ENCODE measurements at places on chromosomes 16 and 17.

GRCh38 chr17:51528111-51528510, 267.8 kb downstream of the UTP18 start:
- no peak for DNase-seq

GRCh38 chr17:49959183-49959935, 9.6 kb upstream of the DLX4 start:
- DNase-seq = no peak

GRCh38 chr17:45873728-45874127, 20.6 kb upstream of the MAPT start:
- no peak for DNase-seq

- no peak for DNase-seq
Measured at GRCh38 chr16:83542491-83542890, 265.3 kb upstream of the HSBP1 start.

DNA sequence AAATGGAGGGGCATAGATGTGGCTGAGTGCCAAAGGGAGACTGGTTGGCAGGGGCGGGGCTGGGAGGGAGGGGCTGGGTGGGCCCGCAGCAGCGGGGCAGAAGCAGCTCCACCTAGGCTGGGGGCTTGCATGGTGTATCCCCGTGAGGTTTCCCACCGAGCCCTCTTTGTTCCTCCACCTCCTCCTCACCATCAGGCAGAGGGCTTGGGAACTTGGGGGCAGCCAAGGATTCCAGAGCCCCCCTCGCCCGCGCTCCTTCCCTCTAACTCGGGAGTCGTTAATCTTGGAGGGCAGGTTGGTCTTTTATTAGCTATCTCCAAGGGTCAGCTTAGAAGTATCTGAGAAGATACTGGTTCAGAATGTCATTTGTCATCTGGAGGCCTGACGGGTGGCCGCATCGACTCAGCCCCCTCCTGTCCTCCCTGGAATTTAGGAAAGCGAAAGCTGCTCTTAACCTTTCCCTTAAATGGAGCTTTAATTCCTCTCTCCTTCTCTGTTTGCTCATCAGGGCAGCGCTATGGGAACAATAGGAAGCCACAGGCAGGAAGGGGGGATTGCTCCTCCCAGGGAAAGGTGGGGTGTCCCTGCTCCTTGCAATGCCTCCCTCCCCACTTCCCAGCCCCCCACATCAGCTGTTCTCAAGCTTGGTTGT, 274.3 kb upstream of the XYLT1 start:
- no peak for DNase-seq

GRCh38 chr16:67396159-67397035, 3.1 kb upstream of the TPPP3 start:
- peak; percentile 82 for DNase-seq

GRCh38 chr17:66605541-66605940, 229.4 kb upstream of the CACNG5 start:
- no peak for DNase-seq

- DNase-seq = no peak
Measured at GRCh38 chr16:88285514-88285822, 97.3 kb upstream of the ZNF469 start.

GRCh38 chr17:81711814-81712467, at the start of gene SLC25A10:
TSS of gene SLC25A10 (plus strand) at chr17:81712284. CDS start at chr17:81712427, 143 bp downstream.
- DNase-seq = peak; percentile 27

DNA sequence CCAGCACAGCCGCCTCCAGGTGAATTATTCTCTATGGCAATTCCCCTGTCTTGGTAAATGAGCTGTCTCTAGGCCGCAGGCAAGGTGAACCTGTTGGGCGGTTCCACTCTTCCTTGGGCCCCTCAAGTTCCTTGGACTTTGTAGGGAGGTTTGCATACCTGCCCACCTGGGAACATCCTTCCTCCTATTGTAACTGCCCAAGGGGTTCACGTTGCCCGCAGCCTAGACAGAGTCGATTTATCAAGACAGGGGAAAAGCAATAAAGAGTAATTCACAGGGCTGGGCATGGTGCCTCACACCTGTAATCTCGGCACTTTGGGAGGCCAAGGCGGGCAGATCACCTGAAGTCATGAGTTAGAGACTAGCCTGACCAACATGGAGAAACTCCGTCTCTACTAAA, 122.5 kb downstream of the KCNJ18 start:
- DNase-seq = no peak

DNA sequence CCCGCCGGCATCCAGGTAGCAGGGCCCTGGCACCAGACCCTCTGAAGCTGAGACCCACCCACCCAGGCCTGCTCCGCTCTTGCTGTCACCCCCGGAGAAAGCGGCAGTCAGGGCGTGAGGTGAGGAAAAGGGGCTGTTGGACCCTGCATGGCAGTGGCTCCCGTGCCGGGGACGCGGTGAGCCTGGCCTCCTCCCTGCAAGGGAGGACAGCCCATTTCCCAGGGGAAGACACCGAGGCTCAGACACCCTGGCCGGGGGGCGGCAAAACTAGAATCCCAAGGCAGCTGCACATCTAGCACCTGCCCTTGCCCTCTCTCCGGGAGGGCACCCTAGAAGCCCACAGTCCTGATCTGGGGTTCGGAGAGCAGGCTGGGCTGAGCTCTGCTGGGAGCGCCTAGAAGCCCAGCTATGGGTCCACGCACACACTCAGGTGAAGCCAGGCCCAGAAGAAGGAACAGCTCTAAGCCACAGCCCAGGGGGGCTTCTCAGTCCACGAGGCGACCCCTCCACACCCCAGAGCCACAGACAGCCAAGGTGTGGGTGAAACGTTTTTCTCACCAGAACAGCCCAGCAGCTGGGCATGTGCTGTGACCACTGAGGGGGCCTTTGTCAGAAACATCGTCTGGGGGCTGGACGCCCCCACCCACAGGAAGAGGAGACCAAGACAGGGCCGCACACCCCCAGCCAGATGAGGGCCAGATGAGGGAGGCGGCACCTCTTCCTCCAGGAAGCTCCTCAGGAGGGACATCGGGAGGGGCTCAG, 22.4 kb downstream of the SLC7A5 start:
- DNase-seq = no peak

GRCh38 chr17:14359163-14360020, 58.5 kb downstream of the HS3ST3B1 start:
- DNase-seq = peak; percentile 93

DNA sequence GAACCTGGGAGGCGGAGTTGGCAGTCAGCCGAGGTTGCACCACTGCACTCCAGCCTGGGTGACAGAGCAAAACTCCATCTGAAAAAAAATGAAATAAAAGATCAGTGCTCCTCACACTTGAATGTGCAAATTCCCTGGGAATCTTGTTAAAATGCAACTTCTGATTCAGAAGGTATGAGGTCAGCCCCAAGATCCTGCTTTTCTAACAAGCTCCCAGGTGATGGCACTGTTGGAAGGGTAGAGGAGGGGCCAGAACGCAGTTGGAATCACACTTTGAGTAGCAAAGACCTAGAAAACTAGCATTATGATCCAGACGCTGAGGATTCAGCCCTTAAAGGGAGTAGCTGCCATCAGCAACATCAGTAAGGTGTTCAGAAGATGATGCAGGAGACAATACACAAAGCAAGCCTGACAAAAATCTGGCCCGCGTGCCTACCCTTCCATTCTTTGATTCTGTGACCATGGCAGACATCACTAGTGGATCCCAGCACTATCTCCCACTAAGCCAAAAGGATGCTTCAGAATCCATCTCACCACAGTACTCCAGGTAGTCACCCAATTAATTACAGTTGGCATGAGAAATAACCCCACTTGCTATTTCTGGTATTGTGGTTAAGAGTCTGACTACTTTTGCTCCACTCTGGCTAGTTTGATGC, 33.1 kb upstream of the MEIOC start:
- no peak for DNase-seq

- no peak for DNase-seq
Measured at GRCh38 chr17:78774453-78774852, 7.6 kb downstream of the CYTH1 start.

GRCh38 chr17:36851250-36851649, 86.0 kb upstream of the LHX1 start:
- no peak for DNase-seq

DNA sequence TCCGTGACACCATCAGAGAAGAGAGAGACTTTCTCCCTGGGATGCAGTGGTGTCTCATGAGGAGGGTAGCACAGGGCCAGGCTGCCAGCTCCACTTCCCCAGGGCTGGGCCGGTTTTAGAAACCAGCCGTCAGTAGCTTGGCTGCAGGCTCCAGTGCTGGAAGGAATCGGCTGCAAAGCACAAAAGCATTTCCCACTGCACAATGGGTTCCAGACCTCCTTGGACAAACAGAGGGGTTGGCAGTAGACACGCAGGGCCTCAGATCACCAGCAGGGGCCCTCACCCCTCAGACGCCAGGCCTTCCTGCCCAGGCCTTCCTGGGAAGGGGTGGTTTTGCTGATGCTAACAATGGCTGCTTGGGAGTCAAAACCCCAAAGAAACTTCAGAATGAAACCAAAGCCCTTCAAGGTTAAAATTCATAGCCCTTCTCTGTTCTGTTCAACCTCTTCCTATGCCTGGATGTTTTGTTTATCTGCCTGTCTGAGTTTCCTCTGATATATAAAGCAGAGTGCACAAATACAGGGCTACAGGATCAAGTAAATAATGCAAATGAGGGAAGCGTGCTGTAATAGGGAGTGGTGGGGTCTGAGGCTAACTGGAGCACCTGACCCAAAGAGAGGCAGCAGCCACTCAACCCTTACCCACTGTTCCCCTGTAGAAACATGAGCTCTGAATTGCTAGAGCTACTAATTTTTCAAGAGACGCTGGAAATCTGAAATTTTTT, 26.2 kb downstream of the TEKT5 start:
- no peak for DNase-seq

GRCh38 chr16:62392698-62393097, 356.5 kb upstream of the CDH8 start:
- no peak for DNase-seq

- no peak for DNase-seq
Measured at GRCh38 chr16:82793528-82794245, 166.9 kb downstream of the CDH13 start.

DNA sequence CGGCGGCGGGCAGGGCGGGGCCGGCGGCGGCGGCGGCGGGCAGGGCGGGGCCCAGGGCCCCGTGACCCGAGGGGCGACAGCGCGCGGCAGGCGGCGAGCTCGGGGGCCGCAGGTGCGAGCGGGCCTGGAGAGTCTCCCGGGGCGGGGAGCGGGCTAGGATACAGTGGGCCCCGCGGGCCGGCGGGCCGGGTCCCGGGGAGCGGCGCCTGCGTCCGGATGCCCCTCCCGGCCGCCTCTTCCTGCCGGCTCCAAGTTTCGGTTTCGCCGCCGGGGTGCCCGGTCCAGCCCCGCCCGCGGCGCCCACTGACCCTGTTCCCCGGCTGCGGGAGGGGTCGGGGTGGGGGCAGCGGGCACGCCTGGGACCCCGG, at the start of gene RNF213:
Gene RNF213, plus strand, starts transcription at position 62 of the 368 bp plus-strand sequence. CDS start 2,830 bp downstream, outside the sequence.
- no peak for DNase-seq

GRCh38 chr17:31389657-31390381, 1.7 kb upstream of the RAB11FIP4 start:
- no peak for DNase-seq

DNA sequence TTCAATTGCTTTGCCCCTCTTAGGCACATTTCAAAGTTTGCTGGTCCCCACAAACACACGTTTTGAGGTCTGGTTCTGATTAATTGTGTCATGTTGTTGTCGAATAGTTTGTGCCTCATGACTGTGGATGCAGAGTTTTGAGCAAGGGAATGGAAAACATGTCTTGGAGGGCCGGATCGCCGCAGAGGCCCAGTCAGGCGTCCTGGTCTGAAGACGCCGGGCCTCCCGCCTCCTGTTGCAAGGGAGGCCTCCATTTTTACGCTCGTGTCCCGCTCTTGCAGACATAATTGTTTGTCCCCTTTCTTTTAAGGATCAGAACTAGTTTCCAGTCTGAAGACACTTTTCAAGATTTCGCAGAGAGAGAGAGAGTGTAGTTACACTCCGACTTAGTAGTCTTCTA, 3.2 kb downstream of the NTN1 start:
- DNase-seq = no peak

Data from NCI-H524 treated with DMSO at 0.1 percent for 48 hours (cell line).